ENCODE measurements at places on chromosomes 13 and 19.

DNA sequence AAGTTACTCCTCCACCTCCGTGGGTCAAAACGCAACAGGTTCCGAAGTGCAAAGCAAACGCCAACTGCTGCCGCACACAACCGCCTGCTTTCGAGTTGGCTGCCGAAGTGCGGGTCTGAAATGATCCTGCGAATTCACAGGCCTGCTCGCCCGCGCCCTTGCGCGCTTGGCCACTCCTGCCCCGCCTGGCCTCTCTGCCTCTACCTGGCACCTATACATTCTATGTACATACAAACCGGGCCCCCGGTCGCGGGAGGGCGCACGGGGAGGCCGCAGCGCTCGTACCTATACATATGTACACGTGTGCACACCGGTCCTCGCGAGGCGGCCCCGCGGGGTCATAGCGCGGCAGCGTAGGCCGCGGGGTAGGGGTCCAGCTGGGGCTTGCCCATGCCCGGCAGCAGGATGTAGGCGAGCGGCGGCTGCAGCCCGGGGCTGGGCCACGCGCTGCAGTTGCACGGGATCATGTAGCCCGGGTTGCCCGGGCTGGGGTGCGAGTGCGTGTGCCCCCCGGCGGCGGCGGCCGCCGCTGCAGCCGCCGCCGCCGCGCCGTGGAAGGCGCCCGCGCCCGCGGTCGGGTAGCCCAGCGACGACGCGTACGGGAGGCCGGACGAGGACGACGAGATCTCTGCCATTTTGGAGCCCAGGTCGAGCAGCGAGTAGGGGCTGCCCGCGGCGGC, 1.3 kb downstream of the SOX21 start:
- DNase-seq = peak; percentile 89

GRCh38 chr19:591099-591958, 1.6 kb downstream of the HCN2 start:
- no peak for DNase-seq

- no peak for DNase-seq
Observed at GRCh38 chr19:13013649-13014048, 18.4 kb downstream of the NFIX start.

- DNase-seq = no peak
Observed at GRCh38 chr13:98377635-98378378, 199.1 kb downstream of the STK24 start.

- no peak for DNase-seq
Observed at GRCh38 chr19:1861599-1862031, 1.8 kb downstream of the KLF16 start.

DNA sequence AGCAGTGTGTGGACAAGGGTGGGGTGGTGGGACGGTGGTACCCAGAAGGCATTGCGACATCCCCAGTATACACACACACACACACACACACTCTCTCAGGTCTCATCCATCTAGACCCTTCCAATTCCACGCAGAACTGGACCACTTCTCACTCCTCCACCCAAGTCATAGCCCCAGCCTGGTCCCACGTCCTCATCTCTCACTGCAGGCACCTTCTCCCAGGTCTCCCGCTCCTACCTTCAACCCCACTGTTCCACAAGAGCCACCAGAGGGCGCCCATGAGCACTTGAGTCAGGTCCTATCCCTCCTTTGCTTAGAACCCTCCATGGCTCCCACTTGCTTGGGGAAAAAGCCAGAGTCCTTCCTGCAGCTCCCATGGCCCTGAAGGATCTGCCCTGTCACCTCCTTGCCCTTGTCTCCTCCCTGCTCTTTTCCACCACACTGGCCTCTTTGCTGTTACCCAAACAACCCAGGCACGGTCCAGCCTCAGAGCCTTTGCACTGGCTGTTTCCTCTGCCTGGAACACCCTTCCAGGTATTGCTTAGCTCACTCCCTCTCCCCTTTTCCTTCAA, 62.6 kb downstream of the IER2 start:
- DNase-seq = peak; percentile 63

GRCh38 chr19:37114001-37114400, 35.8 kb downstream of the ZNF420 start:
- no peak for DNase-seq

GRCh38 chr19:46210669-46211068, 18.9 kb upstream of the IGFL1 start:
- no peak for DNase-seq

DNA sequence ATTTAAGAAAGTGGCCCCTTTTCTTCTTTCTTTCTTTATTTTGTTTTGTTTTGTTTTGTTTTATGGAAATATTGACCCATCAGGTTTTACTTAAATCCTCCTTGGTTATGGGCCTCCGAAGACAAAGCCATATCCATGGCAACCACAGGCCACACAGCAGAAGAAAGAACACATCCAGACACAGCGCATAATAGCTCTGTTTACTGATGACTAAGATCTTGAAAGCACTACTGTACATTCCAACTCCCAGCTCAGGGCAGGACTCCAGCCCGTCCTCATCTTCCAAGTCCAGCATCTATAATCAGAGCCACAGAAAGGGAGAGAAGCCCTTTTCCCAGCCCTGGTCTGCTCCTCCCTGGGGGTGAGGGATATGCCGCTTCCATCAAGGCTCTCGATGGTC, 84.3 kb downstream of the NUFIP1 start:
- no peak for DNase-seq

- peak; percentile 71 for DNase-seq
Observed at GRCh38 chr13:60627071-60627686, 230.2 kb downstream of the TDRD3 start.

GRCh38 chr19:1113030-1113985, 9.5 kb downstream of the GPX4 start:
- peak; percentile 99 for DNase-seq

DNA sequence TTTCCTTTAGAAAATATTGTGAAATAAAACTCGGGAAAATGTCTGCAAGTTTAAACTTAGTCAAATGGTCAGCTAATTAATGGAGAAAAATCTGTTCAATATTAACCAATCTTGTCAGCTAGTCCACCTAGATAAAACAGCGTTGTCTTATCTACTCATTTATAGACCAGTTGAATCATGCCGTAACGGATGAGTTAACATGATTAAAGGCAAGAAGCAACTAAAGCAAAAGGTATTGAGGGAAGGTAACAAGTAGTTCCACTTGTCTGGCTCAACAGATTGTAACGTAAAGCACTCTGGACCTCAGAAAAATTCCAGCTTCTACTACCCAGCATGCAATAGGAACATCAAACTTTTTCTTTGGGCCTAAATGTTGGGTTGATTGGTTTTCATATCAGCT, 958.2 kb downstream of the DIAPH3 start:
- no peak for DNase-seq

GRCh38 chr19:20171285-20171684, 4.3 kb downstream of the ZNF486 start:
- no peak for DNase-seq

- peak; percentile 66 for DNase-seq
Observed at GRCh38 chr19:42114412-42114811, 17.8 kb downstream of the POU2F2 start.

- DNase-seq = no peak
Observed at GRCh38 chr13:100584896-100585295, 3.7 kb downstream of the GGACT start.

- DNase-seq = no peak
Observed at GRCh38 chr13:49580980-49581680, 4.2 kb downstream of the RCBTB1 start.

- DNase-seq = no peak
Observed at GRCh38 chr19:19775891-19776205, 42.9 kb upstream of the ZNF14 start.

- no peak for DNase-seq
Observed at GRCh38 chr19:7246601-7247000, 47.6 kb downstream of the INSR start.

DNA sequence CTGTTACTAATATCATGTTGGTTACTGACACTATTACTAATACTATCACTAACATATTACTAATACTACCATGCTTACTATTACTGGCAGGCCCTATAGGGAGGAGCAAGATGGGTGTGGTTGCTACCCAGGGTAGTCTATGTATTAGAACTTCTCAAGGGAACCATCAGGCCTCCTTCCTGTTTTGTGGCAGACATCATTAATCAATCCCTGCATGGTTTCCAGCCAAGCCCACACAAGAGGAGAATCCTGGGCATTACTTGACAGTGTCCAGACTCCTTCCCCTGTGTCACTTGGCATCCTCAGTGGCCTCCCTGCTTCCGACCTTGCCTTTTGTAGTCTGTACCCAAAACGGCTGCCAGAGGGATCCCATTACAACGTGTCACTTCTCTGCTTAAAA, 8.9 kb downstream of the HAS1 start:
- no peak for DNase-seq

GRCh38 chr13:85618521-85618920, 180.7 kb downstream of the SLITRK6 start:
- DNase-seq = no peak

GRCh38 chr13:26710166-26710565, 50.4 kb downstream of the GPR12 start:
- no peak for DNase-seq

DNA sequence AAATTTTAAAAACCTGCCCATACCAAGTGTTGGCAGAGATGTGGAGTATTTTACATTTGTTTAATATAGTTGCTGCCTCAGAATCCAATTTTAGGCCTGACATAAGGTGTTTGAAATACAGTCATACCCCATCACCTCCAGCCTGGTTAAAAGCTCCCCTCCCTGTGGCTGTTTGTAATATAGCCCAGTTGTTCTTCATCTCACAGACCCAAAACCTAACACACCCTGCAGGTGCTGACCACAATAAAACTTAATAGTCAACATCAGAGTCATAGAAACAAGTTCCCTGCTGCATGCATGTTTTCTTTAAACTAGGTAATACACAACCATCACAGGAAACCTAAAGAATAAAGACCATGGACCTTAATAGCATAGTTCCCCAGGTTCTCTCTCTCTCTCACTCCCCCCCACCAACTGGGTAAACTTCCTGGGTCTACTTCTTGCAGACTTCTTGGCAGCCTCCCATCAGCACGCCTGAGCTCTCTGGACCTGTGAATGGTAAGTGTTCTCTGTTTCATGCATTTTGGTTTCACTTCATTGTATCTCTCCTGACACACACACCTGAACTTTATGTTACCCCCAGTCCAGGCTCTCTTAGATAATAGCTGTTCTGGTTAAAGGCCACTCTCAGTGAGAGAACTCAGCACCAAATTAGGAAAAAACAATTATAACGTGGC, 1369.9 kb downstream of the EFNB2 start:
- DNase-seq = no peak

- no peak for DNase-seq
Observed at GRCh38 chr13:99429670-99430069, 71.6 kb upstream of the TM9SF2 start.

- DNase-seq = peak; percentile 94
Observed at GRCh38 chr19:1848399-1849131, at the start of gene REXO1. Gene REXO1 (minus strand): TSS chr19:1848483. CDS start chr19:1848358, 125 bp downstream.

DNA sequence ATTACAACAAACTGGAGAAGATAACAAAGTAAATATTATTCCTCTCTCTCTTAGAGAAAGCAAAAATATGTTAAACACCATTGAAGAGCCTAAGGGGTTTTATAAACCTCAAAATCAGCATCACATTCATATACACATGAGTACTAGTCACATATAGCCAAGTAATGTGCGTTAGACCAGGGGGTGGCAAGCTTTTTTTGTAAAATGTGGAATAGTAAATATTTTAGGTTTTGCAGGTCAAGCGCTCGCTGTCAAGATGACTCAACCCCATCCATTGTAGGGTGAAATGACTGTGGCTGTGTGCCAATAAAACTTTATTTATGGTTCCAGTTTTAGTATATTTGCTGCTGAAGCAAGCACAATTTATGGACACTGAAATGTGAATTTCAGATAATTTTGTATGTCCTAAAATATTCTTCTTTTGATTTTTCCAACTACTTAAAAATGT, 21.7 kb downstream of the RFX2 start:
- DNase-seq = no peak

DNA sequence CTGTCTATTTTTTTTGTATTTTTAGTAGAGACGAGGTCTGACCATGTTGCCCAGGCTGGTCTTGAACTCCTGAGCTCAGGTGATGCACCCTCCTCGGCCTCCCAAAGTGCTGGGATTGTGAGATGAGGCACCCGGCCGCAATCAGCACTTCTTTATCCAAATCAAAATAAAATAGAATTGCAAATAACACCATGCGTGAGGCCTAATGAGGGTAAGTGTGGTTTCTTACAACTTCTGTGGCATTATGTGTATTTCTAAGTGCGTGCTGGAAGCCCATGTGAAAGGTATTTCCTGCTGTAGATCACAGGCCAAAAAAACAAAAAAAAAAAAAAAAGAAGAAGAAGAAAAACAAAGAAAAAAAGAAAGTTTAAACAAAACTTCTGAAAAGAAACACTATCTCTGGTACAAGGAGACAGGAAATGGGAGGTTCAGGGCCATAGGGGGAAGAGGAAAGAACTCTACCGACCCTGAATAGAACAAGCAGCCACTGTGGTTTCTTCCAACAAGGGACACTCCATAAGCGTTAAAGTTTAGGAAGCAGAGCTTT, 3.0 kb upstream of the GRAMD1A start:
- DNase-seq = no peak

DNA sequence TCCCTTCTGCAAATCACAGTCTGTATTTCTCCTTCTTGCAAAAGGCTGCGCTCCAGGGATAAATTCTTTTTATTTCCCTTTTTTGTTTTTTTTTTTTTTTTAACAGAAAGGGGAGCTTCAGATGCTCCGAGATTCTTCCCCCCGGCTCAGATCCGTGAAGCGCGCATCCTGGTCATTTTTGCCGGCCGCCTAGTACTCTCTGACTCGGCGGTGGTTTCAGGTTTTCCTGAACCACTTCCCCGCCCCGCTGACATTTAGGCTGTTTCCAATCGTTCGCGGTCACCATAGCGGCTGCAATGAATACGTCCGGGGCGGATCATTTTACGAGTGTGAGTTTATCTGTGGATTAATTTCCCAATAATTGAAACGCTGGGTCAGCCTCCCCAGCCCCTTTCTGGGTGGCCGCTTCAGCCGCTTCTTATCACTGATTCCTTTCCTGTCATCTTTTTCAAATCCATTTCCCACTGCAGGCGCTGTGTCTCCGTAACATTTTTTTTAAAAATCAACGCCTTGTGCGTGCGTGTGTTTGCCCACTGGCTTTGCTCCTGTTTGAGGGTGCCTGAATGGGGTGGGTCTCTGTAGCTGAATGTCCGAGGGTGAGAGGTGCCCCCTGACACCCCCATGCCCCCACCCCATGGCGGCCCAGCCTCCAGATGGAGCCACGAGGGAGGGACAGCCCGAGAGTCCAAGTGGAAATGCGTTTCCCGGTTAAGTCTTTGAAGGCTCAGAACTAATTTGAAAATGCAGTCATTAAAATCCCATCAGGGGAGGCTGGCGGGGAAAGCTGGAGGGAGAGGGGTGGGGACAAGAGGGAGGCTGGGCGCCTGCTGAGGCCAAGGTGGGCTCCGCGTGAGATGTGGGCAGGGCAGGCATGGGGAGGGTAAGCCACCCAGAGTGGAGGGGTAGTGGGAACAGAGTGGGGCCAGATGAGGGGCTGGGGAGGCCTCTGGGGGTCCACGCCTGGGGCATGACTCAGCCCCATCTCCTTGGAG, 10.6 kb downstream of the ONECUT3 start:
- DNase-seq = no peak

- peak; percentile 69 for DNase-seq
Observed at GRCh38 chr13:98349731-98350305, 172.7 kb upstream of the RNF113B start.

DNA sequence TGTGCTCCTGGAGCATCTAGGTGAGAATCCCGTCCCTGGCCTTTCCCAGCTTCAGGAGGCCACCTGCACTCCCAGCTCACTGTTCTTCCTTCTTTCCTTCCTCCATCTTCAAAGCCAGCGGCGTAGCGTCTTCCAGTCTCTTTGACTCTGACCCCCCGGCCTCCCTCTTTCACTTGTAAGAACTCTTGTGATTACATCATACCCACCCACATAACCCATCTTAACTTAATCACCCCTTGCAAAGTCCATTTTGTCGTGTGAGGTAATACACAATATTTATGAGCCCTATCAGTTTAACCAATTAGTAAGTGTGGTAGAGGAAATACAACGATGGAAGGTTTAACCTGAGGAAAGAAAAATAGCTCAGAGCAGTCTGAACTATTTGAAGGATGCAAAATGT, 4.6 kb upstream of the CDC16 start:
- no peak for DNase-seq
